ENCODE measurements at places on chromosomes 5 and 9.

DNA sequence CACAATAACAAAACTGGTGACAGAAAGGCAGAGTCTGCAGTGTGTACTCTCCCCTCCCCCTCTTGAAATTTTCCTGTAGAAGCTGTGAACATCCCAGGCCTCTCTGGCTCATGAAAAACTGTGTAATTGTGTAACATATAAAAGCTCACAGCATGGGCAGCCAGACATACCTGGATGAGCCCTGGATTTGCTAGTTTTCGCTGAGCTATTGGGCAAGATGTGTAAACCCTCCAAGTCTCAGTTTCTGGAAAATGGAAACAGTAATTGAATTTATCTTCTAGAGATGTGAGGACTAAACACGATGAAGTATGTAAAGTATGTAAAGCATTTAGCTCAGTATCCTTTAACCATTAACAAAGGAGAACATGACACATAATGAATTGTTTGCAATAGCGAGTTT is 143.2 kb upstream of the ANKH start:
- no peak for DNase-seq

DNA sequence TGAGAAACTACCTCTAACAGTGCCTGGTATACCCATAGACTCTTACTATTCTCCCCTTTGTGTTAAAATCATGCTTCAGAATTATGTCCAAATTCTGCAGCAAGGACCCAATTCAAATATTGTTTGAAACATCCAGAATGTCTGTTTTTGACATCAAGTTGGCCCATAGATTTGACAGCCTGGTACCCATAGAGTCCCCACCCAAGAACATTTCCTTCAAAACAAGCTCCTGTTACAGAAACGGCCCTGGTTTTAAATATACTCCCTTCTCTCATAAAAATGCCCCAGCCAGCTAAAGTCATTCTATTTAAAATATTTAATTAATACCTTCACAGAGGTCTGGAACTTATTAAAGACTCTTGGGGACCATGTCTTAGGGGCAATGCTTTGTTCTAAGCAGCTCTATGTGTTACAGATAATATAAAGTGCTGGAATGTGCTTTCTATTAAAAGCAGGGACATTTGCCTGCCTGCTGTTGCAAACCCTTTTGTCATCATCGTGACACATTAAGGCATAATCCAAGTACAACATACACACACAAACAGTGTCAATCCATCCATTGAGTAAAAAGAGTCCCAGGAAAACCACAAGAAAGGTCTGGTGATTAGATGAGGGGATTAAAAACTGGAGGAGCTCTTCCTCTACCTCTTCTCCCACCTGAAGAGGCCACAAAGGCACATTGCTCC is 321.7 kb downstream of the MLLT3 start:
- DNase-seq = no peak

- DNase-seq = no peak
Observed at GRCh38 chr9:73327149-73327548, 175.5 kb downstream of the ANXA1 start.

- no peak for DNase-seq
Observed at GRCh38 chr9:95887926-95888497, 12.5 kb downstream of the ERCC6L2 start.

DNA sequence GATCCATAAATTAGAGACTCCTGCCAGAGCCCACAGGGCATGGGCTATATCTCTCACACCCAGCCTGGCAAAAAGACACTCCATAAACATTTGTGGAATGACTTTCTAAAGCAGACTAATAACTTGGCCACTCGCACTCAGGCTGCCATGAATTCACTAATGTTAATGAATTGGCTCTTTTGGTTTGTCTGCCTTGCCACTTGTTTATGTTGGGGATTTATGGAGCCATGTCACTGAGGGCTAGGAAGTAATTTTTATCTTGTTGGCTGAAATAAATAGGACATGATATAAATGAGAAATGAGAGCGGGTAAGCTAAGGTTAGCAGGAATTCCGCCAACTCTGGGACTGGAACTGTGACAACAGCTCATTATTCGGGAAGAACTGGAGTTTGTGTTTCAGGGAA is 55.2 kb downstream of the DROSHA start:
- DNase-seq = no peak

- DNase-seq = no peak
Observed at GRCh38 chr9:35436933-35437332, 53.0 kb upstream of the RUSC2 start.

- DNase-seq = no peak
Observed at GRCh38 chr9:121071370-121071755, 3.4 kb upstream of the CNTRL start.
